ENCODE measurements at places on chromosomes 3 and 15.

- no peak for DNase-seq
These were observed 28.8 kb downstream of the RBP2 start for GRCh38 chr3:139447486-139447885.

- DNase-seq, result no peak
These were observed 111.4 kb upstream of the PLAAT1 start for GRCh38 chr3:193129607-193130006.

- DNase-seq, result no peak
These were observed 61.7 kb downstream of the FMN1 start for GRCh38 chr15:33132722-33133345.

DNA sequence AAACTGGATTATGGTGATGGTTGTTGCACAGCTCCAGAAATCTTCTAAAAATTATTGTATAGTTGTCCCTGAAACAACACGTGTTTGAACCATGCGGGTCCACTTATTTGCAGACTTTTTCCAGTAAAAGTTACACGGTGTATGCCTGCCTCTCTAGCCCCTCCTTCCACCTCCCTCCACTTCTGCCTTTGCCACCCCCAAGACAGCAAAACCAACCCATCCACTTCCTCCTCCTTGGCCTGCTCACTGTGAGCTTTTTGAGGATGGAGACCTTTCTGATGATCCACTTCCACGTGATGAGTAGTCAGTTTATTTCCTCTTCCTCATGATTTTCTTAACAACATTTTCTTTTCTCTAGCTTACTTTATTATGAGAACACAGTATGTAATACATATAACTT is 5.4 kb downstream of the CYFIP1 start:
- no peak for DNase-seq

DNA sequence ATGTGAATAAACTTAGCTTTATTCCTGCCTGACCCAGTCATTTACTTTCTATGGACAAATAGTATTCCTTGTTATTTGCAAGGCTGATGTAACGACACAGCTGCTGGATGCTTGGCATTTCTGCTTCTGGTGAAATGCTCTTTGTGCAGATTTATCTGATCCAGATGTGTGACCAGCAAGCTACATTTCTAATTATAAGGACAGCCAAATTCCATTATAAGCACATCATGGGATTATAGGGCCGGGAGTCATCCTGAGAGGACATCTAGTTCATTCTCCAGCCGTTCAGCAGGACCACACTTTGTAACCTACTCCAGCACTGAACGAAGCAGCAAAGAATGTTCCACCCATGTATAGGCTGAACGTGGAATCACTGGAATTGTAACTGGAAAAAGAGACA is 42.9 kb downstream of the FNDC3B start:
- DNase-seq, result no peak

DNA sequence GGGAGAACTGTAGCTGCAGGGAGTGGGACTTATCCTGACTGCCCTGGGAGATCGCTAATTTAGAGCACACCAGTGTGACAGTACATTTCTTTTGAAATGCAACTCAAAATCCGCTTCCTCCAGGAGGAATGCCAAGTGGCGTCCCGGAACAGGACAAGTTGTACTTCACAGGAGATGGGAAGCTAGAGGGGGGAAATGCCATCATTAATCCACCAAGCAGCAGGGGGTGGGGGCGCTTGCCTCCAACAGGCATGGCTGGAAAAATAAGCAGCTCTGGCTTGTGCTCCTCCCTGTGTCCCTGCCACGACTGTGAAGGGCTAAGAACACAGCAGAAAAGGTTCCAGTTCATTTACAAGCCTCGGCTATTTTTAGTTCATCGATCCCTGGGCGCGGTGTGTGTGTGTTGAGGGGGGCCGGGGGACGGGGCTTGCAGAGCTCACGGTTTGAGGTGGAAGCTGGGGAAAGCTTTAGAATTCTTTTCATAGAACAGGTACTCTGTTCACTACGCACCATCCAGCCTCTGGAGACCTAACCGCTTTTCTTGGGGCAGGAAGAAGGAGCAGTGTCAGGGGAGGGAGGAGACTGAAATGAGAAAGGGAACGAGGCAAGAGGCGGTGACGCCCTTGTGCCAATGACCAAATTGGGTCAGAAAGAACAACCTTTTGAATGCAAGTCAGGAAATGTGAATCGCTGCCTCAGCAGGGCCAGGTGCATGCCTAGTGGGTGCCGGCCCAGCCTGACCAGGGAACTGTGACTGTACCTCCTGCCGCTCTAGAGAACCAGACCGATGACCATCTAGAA is 51.8 kb upstream of the DGKG start:
- no peak for DNase-seq

GRCh38 chr3:39255503-39256325 is 24.1 kb downstream of the CX3CR1 start:
- no peak for DNase-seq

GRCh38 chr3:32592696-32593353 is 22.2 kb upstream of the DYNC1LI1 start:
- DNase-seq, result no peak

- DNase-seq, result no peak
These were observed 357.5 kb upstream of the UMPS start for GRCh38 chr3:124372775-124373174.

All from stimulated activated CD8-positive, alpha-beta memory T cell treated with anti-CD3 and anti-CD28 coated beads, Interleukin-7, amount 100 ng/mL, for 48 hours (primary cell).